ENCODE measurements at places on chromosomes 7 and 10.
A peak's percentile ranks its signal among the peaks of the same experiment; 100 is the strongest.

GRCh38 chr10:72564596-72564995 is 61.3 kb downstream of the MICU1 start:
- DNase-seq: peak; percentile 84

DNA sequence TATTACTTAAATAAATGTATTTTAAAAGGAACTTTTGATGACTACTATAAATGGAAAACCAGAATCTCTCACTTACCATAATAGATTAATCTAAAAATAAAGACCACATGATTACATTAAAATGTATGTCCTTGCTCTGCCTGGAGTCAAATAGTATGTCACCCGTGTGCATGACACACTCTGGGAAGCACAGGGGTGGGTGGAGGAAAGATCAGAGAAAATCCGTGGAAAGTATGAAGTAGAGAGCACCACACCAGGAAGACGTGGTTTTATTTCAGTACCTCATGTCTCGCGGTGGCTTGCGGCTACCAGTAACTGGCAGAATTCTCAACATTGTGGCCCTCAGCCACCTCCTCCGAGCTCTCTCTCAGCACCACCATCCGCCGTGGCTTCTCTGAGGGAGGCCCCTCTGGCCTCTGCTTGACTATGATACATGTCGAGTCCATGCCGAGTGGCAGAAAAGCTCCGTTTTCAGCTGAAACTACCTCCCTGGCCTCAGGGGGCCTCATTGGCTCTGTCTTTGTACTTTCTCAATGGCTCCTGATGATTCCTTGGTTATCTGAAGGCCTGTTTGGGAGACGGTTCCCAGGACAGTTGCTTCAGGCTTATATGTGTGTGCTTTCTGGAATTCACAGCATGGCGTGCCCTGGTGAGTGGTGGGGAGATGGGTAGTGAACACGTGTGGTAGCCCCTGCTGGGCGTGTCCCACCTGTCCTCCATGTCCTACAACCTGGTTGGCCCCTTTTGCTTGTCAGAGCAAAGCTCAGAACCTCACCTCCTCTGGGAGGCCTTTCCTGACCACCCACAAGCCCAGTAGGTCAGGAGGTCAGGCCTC is 49.8 kb downstream of the LHPP start:
- no peak for DNase-seq

GRCh38 chr7:121373177-121373576 is 22.9 kb downstream of the FAM3C start:
- DNase-seq: no peak

DNA sequence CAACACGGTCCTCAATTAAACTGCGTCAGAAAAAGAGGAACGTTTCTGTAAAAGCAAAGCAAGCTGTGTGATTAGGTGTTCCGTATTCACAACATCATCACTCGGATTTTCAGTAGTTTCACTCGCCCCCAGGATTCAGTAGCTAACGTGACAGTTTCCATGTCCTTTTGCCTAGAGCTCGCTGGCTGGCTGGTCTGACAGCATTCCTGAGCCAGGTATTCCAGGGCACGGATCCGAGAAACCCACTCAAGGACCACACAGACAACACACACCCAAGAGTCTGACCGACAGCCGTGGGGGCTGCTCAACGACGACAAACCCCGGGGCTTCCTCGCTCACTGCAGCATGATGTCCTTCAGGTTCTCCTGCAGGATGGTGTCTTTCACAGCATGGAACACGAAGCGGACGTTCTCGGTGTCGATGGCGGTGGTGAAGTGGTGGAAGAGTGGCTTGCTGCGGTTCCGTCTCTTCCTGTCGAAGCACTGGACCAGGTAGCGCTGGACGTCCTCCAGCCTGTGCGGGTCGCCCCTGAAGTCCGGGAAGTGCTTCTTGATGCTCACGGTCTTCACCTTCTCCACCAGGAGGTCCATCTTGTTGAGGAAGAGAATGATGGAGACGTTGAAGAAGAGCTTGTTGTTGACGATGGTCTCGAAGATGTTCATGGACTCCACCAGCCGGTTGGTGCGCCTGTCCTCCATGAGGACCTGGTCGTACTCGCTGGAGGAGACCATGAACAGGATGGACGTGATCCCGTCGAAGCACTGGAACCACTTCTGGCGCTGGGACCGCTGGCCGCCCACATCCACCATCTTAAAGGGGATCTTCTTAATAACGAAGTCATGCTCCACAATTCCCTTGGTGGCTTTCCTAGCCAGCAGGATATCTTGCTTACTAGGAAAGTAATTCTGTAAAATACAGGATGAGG is 43.1 kb downstream of the AMZ1 start:
- DNase-seq: no peak

- no peak for DNase-seq
Observed at GRCh38 chr7:55235115-55235514, 130.0 kb upstream of the LANCL2 start.

DNA sequence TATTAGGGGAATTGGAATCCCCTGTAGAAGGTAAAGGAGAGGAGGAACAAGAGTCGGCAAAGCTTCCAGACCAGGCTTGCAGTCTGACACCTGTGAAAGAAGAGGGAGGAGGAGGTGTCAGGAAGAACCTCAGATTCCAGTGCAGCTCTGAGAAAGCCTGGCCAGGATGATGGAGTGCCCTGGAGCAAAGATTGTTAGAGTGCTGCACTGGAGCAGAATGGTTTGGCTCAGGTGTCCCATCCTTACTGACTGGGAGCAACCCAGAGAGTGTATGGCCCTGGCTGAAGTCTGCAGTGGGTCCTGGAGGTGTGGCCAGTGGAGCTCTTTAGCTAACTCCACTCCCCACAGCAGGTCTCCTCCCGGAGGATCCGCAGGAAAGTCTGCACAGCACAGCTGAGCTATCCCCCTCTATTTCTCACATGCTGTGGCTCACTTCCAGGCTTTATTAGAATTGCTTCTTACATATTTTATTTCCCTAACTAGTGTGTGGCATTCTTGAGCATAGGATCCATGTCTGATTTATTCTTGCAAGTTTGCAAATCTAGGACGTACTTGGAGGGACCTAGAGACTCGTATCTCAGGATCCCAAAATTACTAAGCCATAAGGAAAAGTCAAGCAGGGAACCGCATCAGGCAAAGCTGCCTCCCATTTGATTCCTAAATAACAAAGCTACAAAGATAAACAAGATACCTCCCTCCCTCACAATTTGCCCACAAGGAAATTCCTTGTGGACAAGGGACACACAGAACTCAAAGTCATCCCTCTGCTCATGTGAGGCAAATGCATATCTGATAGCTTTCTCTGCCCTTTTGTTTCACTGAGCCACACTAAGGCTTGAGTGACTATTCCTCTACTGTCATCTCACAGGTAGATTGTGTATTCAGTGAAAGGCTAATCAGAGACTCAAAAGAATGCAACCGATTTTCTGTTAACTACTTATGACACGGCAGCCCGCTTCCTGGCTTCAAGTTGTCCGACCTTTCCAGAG is 58.8 kb downstream of the VIM start:
- DNase-seq: no peak

GRCh38 chr7:67619175-67619574 is 622.5 kb downstream of the TYW1 start:
- DNase-seq: no peak

DNA sequence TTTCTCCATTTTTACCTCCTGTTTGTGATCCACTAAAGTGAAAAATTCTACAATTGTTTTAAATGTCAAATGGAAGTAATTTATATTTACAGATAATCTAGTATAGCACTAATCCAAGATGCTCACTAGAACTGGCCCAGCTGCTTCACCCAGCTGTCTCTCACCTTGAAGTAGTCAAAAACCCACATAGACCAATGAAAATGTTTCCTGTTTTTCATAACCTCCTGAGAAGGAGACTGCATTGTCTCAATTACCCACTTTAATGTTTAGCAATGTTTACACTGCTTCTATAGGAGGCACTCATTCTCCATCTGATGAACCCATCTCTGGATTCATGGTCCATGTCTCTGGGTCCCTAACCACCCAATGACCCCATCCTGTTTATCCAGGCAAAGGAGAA is 56.1 kb upstream of the ADO start:
- DNase-seq: no peak

- no peak for DNase-seq
Observed at GRCh38 chr7:139451638-139452037, 31.8 kb downstream of the KLRG2 start.

- DNase-seq: no peak
Observed at GRCh38 chr10:91713461-91714072, 80.7 kb upstream of the PPP1R3C start.

DNA sequence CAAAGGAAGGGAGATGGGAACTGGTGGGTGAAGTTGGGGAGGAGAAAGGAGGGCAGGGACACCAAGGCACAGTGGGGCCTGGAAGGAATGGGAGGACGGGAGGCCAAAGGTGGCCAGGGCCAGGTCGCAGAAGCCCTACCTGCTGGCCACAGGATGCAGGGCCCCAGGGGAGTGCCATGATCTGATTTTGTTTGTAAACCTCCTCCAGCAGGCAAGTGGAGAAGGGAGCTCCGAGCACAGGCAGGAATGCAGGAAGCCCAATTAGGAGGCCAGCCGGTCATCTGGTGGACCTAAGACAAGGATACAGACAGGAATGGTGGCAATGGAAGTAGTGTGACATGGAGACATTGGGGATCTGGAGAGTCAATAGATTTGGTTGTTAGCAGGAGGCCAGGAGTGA is 107.0 kb upstream of the ZMIZ1 start:
- DNase-seq: no peak

- DNase-seq: no peak
Observed at GRCh38 chr7:37330775-37331174, 117.9 kb downstream of the ELMO1 start.

DNA sequence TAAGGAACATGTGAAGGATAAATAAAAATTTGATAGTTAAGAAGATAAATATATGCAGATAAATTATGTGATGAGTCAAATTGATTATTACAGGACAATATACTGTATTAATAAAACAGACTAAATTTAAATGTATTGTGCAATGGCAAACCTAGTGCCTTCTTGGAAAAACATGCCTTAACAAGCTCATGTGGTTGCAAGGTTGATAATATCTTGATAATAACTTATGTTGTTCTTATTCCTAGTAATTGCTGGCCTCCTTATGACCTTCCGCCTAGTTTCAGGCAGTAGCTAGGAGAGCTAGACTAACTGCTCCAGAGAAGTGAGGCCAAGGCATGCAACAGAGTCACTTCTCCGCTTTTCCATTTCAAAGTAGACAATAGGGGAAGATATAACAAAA is 7.6 kb upstream of the RAB11FIP2 start:
- DNase-seq: no peak

GRCh38 chr10:35639728-35640401 is 2.2 kb downstream of the FZD8 start:
- no peak for DNase-seq

GRCh38 chr10:128898133-128898915 is 568.7 kb upstream of the MGMT start:
- no peak for DNase-seq

GRCh38 chr10:94038024-94038423 is 44.3 kb downstream of the PLCE1 start:
- no peak for DNase-seq

GRCh38 chr7:74561898-74562613 is 95.5 kb upstream of the GTF2I start:
- no peak for DNase-seq

- DNase-seq: peak; percentile 10
Observed at GRCh38 chr10:123045961-123046731, 37.3 kb downstream of the ACADSB start.

DNA sequence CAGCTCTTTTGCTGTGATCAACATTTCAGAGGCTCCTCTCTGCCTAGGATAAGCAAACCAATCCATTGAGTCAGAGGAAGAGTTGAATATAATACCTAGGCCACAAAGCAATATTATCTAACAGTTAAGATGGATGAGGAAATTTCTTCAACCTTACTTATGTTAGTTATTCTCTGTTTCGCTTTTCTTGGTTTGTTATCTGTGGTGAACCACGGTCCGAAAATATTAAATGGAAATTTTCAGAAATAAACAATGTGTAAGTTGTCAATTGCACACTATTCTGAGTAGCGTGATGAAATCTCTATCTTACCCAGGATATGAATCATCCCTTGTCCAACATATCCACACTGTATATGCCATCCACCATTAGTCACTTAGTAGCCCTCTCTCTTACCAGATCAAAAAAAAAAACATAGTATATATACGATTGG is 1.5 kb upstream of the HTR7 start:
- no peak for DNase-seq
